H4 (cell line): ENCODE measurements at places on chromosomes 6 and 20.

DNA sequence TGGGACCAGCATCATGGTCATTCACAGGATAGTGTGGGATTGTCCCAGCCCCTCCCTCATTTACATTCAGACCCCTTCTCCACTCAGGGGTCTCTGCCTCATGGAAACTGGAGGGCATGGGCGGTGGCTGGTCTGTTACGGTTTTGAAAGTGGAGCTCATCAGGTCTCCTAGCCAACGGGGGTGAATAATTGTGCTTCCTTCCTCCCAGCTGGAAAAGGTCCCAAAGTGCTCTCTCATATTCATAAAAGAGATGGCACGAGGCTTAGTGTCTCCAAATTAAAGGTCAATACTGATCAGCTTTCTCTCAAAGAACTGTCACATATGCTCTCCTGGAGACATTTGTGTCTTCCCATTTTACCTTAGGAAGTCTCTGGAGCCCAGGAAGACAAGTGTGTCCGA, 19.9 kb downstream of the JARID2 start:
- DNase-seq = no peak

DNA sequence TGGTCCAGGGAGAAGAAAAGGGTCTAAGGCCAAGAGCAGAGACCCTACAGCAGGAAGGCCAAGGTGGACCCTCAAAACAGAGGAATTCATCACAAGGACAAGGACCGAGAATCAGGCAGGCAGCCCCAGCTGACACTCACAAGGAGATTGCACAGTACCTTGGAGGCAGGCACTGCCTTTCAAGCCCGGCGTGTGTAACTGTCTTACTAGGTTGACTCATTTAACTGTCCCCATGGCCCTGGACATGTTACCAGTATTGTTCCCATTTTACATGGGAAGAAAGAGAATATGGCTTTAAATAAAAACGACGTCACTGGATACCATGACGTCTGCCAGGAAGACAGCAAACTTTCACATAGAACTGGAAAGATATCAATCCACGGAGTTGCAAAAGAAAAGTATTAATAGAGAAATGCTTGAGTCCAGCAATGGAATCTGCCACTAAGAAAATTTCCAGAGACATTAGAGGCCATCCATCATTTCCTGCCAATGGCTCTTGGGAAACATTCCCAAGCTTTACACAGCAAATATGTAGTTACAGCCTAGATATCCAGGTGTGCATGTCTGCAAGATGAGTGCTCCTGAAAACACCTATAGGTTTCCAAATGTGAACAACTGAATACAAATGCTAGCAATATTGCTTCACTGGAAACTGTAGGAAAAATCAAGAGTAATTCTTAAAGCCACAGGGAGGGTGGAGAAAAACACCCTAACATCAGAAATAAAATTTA, 111.5 kb upstream of the RPS6KA2 start:
- DNase-seq = no peak

- DNase-seq = no peak
Observed at GRCh38 chr6:139627091-139627490, 252.6 kb upstream of the CITED2 start.

- no peak for DNase-seq
Observed at GRCh38 chr20:29419378-29419777, 1838.1 kb upstream of the DEFB115 start.

GRCh38 chr6:6564154-6564553, 24.4 kb upstream of the LY86 start:
- no peak for DNase-seq

- DNase-seq = peak; percentile 18
Observed at GRCh38 chr6:166156942-166157341, 10.7 kb downstream of the TBXT start.
